Activated CD8-positive, alpha-beta memory T cell treated with anti-CD3 and anti-CD28 coated beads, Interleukin-2, amount 10 ng/mL, durations not matched to agents 7 days and 5 days (primary cell): ENCODE measurements at places on chromosomes 7 and 10. TPM values are rescaled to one million over a fixed set of nuclear protein-coding genes. Genes with fewer than 3 reads are reported as not detected.

The SAMD9 gene
- total RNA-seq = 85.6 TPM

The KCND2 gene
- not detected for total RNA-seq

The XPNPEP1 gene
- total RNA-seq = 72.7 TPM

The TFPI2 gene
- not detected for total RNA-seq

The NME8 gene
- not detected for total RNA-seq

The GDF2 gene
- total RNA-seq = not detected

The TDRD1 gene
- 0.05 TPM for total RNA-seq

The RAB19 gene
- 5.0 TPM for total RNA-seq

The AQP1 gene
- not detected for total RNA-seq

The NUDCD3 gene
- total RNA-seq = 101 TPM

The CCM2 gene
- total RNA-seq = 87.5 TPM

The MACC1 gene
- 2.7 TPM for total RNA-seq

The PRSS2 gene
- total RNA-seq = not detected

The ST8SIA6 gene
- total RNA-seq = not detected

GRCh38 chr7:156616269-156617202 is 24.0 kb upstream of the RNF32 start:
- DNase-seq = no peak

- DNase-seq = no peak
Measured at GRCh38 chr7:46486256-46487206, 565.5 kb upstream of the IGFBP3 start.

GRCh38 chr7:85695533-85695932 is 508.7 kb upstream of the SEMA3D start:
- no peak for DNase-seq

- no peak for DNase-seq
Measured at GRCh38 chr10:14173391-14173705, 157.4 kb downstream of the FRMD4A start.

- no peak for DNase-seq
Measured at GRCh38 chr10:59900048-59900727, 6.2 kb downstream of the CCDC6 start.

DNA sequence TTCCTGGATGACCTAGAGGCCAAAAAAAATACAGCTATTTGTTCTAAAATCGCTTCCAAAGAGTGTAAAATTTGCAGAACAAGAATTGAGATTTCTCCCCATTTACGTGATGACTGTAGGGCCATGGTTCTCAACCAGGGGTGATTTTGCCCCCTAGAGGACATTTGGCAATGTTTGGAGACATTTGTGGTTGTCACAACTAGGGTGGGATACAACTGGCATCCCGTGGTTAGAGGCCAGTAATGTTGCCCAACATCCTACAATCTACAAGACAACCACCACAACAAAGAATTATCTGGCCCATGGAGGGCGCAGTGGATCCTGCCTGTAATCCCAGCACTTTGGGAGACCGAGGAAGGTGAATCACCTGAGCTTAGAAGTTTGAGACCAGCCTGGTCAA is 22.8 kb upstream of the MALSU1 start:
- no peak for DNase-seq

DNA sequence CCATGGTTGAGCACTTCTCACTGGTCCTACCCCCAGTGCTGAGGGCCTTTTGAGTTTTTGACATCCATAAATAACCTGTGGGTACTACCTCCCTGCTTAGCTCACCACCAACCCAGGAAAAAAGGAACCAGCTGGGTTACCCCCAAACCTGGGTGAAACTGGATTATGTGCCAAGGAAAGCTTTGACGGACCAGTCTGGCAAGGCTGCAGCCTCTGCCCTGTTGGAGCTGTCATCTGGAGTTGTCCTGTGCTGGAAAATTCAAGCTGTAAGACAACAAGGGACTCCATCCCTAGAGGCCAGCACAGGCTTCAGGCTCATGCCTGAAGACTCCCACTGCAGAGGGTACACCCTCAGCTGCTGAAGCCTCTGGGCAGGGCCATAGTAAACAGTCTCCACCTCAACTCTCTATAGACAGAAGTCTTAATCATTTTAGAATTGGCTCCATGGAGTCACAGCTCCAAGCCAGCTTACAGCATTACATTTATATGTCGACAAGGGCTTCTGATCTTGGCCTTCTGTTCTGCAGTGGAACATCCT is 115.5 kb upstream of the AFAP1L2 start:
- DNase-seq = no peak

- no peak for DNase-seq
Measured at GRCh38 chr10:66931340-66931948, 5.6 kb downstream of the LRRTM3 start.

- DNase-seq = no peak
Measured at GRCh38 chr7:43847496-43847895, 21.8 kb downstream of the MRPS24 start.

GRCh38 chr10:77629775-77630506 is 7.7 kb downstream of the KCNMA1 start:
- no peak for DNase-seq

- DNase-seq = no peak
Measured at GRCh38 chr10:78568620-78569019, 500.1 kb upstream of the ZMIZ1 start.

DNA sequence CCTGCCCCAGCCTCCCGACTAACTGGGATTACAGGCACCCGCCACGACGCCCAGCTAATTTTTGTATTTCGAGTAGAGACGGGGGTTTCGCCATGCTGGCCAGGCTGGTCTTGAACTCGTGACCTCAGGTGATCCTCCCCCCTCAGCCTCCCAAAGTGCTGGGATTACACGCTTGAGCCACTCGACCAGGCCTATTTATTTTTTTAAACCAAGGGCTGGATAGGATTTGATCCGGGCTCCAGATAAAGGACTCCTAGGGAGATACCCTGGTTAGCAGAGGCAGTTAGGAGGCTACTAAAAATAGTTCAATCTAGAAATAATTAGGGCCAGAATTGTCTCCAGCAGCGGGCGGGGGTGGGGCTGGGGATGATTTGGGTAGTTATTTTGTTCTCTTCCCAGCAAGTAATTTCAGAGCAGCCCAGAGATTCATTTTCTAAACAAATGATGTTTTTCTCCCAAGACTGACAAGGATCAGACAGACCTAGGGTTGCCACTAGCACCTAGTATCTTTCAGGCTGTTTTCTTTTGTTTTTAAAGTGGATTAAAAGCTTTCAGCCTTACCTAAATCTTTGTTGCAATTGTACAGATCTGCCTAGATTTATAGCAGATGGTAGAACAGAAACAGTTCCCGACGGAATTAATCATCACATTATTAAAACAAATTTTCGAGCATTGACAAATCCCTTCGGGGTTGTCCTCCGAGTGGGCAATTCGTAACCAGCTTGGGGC is 859 bp upstream of the SMC3 start:
- DNase-seq = no peak

GRCh38 chr7:130768854-130769253 is 34.8 kb upstream of the KLF14 start:
- no peak for DNase-seq

GRCh38 chr10:5559642-5560141 is 34.9 kb downstream of the CALML3 start:
- no peak for DNase-seq

DNA sequence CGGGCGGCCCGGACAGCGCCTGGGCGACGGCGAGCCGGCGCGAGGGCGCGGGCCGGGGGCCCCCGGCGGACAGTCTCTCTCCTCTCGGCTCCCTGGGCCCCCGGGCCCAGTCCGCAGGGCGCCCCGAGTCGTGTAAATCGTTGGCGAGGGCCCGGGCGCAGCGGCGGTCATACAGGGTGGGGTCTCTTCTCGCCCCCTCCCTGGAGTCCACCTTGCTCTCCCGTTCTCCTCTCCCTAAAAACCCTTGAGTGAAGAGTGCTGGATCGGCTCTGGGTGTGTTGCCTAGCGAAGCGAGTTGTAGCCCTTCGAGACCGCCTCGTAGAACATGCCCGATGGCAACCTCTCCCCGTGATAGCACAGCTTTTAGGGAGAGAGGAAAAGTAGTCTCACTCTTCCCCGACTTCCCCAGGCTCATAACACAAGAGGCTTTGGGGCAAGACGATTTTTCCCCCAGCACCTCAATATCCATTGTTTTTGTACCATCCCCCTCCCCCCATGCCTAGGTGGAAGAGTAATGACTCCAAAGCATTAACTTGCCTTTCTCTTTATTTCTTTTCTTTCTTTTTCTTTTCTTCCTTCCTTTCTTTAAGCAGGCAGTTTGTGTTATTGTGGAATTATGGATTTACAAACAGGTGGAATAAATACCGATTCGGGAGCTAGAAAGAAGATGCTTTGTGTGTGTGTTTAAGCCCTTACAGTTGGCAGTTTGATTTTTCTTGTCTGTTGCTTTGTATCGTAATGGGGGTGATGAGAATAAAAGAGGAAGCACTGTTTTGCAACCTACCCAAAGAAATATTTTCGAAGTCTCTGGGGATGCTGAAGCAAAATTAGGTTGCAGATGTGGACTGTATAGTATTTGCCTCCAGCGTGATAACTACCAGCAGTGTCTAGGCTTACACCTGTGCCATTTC is 822 bp downstream of the SHOC2 start:
- DNase-seq = peak; percentile 55

GRCh38 chr10:50846753-50847152 is 38.7 kb downstream of the A1CF start:
- DNase-seq = no peak

DNA sequence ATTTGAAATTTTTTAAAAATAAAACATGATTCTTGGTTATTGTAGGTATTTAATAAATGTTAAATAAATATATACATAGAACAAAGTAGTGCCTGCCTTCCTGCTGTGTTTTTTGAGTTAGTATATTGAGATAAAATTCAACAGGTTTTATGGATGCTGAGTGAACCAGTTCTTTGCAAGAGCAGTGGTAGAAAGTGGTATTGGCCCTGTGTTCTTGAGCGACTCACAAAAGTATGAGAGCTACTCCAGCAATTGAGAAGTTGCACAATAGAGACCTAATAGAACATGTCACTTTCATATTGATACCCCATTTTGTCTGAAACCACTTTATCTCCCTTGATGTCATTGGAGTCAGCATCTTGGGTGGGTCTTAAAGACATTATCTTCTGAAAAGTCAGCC is 32.6 kb upstream of the GJD4 start:
- no peak for DNase-seq

- no peak for DNase-seq
Measured at GRCh38 chr10:37478381-37478780, 353.0 kb downstream of the ANKRD30A start.

DNA sequence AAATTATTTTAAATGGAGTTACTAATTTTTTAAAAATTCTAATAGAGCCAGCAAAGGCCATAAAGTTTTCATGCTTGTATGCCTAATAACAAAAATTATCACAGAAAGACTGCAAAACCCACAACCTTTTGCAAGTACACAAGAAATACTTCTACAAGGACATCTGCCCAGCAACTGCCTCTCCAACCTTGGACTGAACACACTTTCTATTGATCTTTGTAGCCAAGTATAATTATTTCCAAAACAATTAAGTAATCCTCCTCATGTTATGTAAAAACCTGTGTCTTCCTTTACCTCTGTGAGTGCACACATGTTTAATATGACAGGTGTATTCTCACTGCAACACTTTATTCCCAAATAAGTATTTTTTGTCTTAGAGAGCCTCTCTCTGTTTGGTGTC is 16.6 kb upstream of the ACSM6 start:
- DNase-seq = no peak

- peak; percentile 76 for DNase-seq
Measured at GRCh38 chr10:72087969-72088888, at the start of gene SPOCK2. TSS of gene SPOCK2 (minus strand) at chr10:72088551. CDS start at chr10:72088328, 223 bp downstream.

GRCh38 chr7:130022115-130022514 is 29.1 kb downstream of the ZC3HC1 start:
- DNase-seq = no peak

GRCh38 chr10:49642311-49642710 is 28.5 kb downstream of the CHAT start:
- no peak for DNase-seq

DNA sequence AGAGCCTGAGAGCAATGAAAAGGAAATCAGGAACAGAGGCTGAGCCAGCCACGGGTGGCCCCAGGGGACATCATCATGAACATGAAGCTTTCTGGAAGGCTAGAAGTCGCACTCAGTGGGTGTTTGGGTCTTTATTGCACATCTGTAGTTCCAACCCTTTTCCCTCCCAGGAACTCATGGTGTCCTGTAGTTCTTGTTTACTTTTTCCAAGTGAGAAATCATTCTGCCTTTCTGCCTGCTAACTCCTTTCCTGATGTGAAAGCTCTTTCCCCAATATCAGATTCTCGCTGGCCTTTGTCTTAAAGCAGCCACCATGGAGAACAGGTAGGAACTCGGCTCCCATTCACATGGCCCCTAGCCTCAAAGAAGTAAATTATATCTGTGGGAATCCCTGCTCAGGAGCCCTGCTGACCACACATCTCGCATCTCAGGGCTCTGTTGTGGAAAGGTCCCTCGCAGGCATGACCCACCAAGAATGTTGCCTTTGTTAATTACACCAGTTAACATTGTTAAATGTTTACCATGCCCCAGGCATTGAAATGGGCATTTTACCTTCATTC is 542.7 kb downstream of the TNS3 start:
- no peak for DNase-seq

DNA sequence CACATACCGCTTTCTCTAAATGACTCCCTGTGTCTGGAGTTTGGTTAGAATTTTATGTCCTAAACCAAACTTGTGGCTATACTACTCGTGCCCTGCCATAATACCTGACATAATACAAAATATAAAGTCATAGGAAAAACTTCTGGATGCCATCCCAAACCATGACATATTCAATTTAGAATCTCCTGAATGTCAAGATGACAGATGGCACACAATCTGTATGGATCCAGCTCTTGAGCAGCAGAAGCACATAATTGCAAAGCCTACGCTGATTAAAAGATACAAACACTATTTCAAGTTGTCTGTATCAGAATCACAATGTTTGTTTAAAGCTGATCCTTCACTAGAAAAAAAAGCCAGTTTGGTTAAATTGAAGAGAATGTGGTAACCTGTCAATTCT is 22.4 kb upstream of the CDC14C start:
- no peak for DNase-seq

- DNase-seq = no peak
Measured at GRCh38 chr7:33477719-33478480, 348.5 kb downstream of the BBS9 start.

DNA sequence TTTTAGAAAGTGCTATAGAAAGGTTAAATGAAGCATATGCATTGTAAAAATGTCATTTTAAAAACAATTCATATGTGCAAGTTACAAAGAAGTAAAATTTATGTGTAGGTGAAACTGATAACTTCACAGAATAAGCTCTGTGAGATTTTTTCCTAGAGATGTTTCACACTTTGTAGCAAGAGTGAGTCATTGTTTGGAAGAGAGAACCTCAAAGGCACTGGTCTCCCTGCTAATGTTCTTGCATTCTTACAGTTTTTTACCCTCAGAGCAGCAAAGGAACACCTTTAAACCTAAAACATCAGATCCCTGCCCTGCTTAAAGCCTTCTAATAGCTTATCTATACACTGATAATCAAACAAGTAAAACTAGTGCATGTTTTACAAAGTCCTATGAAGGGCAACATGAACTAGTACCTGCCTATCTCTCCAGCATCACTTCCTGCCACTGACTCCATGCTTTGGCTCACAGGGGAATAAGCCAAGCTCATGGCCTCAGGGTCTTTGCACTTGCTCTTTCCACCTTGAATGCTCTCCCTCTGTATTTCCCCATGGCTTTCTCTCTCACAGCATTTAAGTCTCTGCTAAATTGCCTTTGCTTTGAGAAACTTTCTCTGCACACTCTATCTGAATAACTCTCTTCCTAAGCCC is 997.0 kb downstream of the GATA3 start:
- no peak for DNase-seq
